Omental fat pad (tissue), 4 donors: ENCODE measurements at places on chromosomes 16 and 17.

DNA sequence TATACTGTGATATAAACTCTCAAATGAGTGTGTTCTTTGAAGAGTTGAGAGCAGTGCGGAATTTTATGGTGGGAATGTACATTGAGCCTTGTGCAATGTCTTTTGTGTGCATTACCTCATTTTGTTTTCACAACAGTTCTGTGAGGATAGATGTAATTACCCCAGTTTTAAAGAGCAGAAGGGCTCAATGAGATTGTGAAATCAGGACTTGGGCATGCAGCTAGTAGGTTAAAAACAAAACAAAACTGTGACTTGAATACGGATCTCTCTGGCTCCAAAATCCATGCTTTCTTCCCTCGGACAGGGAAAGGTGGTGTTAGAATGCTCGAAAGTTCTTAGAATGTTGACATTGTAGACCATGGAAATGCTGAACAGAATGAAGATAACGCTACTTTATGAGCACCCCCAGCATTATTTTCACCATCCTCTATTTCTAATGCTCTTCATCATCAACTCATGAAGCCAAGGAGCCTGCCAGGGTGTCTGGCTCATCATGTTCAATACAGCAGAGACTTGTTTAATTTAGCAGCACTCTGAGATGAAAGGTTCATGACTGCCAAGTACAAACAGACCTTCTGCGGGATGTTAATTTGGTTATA is 17.1 kb downstream of the MRTFB start:
- DNase-seq = no peak

DNA sequence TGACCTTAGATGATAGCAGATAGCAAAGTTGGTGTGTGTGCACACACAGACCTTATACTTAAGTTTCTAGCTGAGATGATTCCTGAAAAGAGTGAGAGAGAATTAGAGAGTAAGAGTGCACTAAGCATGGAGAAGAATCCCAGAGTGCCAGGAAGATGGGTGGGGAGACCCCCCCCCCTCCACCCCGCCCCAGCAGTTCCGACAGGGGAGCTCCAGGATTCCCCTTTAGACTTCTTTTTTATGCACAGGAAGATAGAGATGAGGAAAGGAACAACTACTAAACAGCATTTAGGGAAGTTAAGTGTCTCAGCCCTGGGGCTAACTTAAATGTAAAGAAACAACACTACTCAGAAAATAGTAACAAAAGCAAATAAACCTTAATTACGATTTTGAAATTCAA is 878.0 kb upstream of the GOT2 start:
- DNase-seq = no peak

DNA sequence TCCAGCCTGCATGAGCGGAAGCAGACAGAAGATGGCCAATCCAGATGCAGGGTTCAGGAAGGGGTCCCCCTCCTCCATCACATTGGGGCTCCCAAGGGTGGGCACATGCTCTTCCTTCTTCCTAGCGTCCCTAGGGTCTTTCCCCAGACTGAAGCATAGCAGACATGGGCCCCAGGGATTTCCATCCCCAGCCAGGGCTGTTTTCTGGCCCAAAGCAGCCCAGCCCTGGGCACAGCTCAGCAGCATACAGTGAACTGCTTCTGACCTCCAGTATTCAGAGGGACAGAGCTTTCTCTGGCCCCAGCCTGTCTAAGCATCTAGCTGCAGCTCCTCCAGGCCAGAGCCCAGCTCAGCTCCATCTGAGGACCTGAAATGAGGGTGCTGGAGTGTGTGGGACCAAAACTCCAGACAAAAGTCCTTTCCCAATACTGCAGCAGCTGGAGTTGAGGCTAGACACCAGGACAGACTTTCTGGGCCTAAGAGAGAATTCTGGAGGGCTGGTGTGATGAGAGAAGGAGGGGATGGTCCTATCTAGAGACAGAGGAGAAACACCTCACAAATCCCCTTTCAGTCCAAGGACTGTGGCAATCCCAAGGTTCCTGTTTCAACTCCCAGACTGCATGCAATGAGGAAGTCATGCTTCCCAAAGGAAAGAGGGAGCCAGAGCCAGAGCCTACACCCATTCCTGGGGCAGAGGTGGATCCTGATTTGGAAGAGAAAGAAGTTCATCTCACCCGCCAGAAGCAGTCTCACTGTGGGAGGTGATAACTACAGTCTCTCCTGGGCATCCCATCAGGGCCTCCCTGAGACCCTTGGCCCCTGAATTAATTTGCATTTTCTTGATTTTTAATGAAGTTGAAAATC is 4.5 kb upstream of the FOXN1 start:
- DNase-seq = no peak

DNA sequence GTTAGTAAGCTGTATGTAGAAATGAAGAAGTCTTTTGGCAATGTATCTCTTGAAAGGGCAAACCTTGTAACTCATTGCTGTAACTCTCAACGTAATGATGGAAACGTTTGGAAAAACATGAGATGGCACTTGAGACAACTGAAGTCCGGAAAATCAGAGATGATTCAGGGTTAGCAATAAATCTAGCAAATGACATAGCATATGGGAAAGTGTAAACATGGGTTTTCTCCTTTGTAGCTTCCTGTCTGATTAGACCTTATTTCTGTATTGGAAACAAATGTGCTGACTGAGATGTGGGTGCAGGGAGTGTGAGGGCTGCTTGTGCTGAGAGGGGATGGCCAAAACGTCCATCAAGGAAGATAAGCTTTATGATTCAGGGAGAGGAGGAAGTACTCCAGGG is 110.7 kb upstream of the FAM20A start:
- no peak for DNase-seq

- no peak for DNase-seq
Observed at GRCh38 chr16:54847609-54848008, 83.1 kb upstream of the IRX5 start.
